ENCODE measurements at places on chromosomes 4 and X.

DNA sequence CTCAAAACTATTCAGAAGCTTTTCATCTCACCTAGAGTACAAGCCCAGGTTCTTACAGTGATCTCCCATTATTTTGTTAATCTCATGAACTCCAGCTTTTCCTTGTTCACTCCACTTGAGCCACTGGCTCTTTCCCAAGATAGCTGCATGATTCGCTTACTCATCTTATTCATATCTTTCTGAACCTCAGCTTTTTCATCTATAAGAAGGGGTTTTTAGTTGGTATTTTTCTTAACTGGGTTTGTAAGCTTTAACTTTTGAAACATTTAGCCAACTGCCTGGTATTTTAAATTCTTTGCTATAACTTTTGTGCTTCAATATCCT, 24.0 kb downstream of the GIMD1 start:
- peak; percentile 30 for DNase-seq

DNA sequence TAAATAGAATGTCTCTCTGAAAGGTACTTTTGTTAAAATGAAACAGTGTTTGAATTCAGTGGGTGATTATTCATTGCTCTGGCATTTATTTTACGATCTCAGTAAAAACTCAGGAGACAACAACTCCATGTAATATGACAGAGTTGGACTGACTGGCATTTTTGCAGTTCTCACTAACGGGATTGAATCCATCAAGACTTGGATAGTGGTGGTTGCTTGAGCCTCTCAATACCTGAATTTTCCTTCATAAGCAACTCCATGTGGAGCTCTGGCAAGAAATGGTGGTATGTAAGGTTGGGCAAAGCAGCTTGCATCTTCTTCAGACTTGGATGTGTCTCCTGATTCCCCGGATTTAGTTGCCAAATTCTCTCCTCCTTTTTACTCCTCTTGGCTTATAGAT, 72.7 kb downstream of the FRMPD4 start:
- peak; percentile 32 for DNase-seq

DNA sequence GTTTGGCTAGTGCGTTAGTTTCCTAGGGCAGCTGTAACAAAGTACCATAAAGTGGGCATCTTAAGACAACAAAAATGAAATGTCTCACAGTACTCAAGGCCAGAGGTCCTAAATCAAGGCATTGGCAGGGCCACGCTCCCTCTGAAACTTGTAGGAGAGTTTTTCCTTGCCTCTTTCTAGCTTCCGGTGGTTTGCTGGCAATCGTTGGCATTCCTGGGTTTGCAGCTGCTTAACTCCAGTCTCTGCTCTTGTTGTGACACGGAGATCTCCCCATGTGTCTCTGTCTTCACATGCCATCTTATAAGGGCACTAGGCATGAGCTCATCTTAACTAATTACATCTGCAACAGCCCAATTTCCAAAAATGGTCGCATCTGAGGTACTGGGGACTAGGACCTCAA, 362.0 kb upstream of the BOD1L1 start:
- peak; percentile 56 for DNase-seq

- no peak for DNase-seq
These were observed 85.9 kb downstream of the UNC5C start for GRCh38 chr4:95462921-95463320.

- DNase-seq: peak; percentile 82
These were observed 110.6 kb downstream of the PHKA2 start for GRCh38 chrX:18873189-18873791.

DNA sequence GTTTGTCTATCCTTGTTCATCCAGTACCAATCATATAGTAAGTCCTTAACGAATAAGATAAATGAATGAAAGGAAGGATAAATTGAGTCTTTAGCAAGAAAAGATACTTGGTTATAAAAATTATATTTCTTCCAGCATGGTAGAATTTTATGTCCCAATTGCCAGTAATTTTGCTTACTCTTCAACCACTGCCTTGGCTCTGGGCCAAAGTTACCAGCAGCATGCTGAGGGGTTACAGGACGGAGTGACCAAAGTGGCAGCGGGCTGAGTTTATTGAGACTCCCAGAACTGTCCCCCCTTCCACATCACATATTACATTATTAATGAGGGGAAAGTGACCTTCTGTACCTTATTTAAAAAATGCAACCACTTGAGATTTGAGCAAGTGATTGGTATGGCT, 121.7 kb downstream of the RASGEF1B start:
- DNase-seq: no peak

DNA sequence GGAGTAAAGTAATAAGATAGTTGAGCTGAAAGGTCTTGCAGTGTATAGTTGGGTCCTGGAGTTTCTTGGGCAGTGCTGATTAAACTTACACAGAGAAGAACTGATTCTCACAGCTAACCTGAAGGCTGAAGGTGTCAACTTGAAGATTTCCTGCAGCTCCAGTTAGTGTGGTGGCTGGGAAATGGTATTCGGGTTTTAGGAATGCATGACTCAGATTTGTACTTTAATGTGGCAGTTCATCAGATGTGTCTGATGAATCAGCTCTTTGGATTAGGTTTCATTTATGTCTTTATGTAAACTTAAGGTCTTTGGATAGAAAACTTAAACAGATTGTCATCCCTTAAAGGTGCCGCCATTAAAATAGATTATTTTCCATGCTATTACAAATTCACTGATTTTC, 200.0 kb downstream of the IL1RAPL1 start:
- peak; percentile 81 for DNase-seq

- DNase-seq: no peak
These were observed 62.1 kb downstream of the TBC1D14 start for GRCh38 chr4:6971536-6972374.

DNA sequence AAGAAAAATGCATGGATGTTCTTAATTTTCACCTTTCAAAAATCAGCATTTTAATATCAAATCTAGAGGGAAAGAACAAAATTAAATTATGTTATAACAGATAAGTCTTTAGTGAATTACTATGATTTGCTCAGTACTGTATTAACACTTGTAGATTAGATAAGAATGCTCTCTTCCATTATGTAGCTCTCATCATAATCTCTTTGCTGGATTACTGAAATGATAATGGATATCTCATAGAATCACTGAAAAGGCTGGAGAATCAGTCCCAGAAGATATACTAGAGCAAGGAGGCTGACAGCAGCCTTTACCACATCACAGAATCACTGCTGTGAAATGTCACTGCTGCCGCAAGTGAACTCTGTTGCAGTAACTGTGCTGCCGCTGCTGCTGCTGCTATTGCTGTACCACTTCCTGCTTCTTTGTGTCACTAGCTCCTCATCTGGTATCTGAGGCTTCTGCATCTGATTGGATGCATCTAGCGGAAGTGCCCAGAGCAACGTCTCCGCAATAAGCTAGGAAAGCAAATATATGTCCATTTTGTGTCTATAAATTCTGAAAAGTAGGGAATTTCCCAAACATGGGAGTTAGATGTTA, 738.2 kb downstream of the ADGRL3 start:
- peak; percentile 7 for DNase-seq

DNA sequence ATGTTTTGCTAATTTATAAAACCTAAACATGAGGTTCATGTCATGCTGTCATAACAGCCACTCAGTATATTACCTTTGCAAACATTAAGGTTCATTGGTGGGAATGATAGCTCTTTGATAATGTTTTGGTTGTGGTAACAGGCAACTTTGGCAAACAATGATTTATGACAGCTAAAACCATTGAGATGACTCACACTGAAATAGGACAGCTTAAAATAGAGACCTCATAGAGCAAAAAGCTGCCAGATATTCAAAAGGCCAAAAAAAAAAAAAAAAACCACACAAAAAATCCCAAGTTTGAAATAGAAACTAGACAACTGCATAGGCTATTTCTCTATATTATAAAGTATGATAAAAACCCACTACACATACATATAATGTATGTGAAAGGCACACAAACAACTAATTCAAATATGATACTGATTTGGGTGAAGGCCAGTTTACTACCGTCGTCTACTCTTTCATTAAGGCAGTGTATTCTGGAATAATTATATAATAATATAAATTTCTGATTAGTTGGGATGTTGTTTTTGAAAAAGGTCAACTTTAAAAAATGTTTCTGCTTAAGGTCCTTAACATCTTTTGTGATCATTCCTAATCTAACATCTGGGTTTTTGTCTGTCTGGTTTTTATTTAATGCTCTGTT, 646.0 kb upstream of the PITX2 start:
- DNase-seq: peak; percentile 65

DNA sequence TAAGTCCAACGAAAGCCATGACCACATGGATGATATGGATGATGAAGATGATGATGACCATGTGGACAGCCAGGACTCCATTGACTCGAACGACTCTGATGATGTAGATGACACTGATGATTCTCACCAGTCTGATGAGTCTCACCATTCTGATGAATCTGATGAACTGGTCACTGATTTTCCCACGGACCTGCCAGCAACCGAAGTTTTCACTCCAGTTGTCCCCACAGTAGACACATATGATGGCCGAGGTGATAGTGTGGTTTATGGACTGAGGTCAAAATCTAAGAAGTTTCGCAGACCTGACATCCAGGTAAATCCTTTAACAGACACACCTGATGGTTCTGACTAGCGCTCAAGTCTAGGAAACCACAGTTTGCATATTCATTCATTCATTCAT, 6.0 kb downstream of the SPP1 start:
- DNase-seq: no peak

- no peak for DNase-seq
These were observed 123.4 kb downstream of the HMX1 start for GRCh38 chr4:8748236-8748575.

- no peak for DNase-seq
These were observed 743.6 kb upstream of the POU3F4 start for GRCh38 chrX:82764521-82764920.

DNA sequence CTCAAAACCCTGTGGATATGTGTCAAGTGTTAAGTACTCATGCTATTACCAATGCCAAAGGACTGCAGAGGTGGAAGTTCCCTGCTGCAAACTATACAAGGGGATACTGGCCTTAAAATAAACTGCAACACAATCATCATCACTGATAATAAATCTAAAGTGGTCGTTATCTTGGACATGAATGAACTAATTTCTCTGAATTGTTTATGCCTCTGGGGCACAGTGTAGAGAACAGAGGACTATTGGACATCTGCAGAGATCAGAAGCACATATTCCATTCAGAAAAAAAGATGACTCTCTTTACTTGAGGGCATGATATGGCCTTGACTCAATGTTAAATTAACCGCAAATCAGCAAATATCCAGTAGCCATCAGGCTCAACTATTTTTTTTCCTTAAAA, 542.6 kb upstream of the IGFBP7 start:
- DNase-seq: no peak

DNA sequence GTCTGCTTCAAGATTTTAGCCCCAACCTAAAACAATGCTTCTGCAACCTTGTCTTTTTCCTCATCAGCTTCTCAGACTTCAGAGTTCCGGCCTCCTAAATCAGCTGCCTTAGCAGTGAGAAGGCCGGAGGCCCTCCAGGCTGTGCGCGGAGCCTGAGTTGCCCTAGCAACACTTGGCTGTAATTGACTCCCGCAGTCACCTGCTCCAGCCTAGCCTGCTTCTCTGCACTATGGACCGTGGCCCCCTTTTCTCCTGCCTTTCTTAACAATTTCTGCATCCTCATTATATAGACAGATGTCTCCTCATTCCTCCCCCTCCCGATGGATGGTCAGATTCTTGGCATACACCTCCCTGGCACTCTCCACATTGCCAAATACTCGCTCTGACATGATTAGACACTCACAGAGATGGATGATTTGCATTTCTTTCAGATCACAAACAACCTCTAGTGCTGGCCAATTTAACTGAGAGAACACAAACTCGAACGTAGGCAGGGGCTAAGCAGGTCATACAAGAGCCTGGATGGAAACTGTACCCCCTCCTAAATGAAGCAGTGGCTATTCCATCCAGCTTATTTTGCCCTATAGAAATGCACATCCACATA, 9.5 kb upstream of the HUWE1 start:
- no peak for DNase-seq

DNA sequence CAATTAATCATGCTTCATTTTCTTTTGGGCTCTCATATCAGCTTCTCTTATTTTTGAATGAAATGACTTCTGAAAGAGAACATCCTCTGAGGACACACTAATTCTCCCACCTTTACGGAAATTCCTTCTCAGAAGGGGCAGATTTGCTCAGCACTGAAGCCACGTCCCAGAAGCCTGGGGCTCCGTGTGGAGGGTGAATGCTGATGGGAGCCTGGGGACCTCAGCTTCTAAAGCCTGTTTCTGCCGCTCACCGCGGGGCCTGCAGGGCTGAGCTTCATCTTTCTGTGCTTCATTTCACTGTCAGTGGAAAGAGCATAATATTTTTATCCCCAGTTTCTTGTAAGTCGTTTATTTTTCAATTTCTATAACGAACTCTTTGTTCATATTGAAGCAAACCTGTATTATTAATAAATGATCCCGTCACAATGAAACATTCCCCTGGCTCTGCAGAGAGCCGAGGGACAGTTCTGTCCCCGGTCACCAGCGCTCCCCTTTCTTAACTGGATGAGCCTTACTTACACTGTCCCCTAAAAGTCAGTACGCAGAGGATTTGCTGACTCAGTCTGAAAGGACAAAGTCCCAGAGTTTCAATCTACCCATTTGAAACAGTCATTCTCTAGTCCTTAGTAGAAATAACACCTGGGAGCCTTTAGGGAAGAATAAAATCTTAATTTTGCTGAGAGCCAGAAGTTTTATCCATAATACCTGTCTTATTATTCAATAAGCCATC, 364.6 kb upstream of the FAT1 start:
- no peak for DNase-seq

- no peak for DNase-seq
These were observed 443.2 kb upstream of the FGF16 start for GRCh38 chrX:77003956-77004355.

GRCh38 chr4:7068279-7068842, 497 bp upstream of the GRPEL1 start:
- no peak for DNase-seq

- DNase-seq: no peak
These were observed 279.5 kb upstream of the TAPT1 start for GRCh38 chr4:16505726-16506125.

DNA sequence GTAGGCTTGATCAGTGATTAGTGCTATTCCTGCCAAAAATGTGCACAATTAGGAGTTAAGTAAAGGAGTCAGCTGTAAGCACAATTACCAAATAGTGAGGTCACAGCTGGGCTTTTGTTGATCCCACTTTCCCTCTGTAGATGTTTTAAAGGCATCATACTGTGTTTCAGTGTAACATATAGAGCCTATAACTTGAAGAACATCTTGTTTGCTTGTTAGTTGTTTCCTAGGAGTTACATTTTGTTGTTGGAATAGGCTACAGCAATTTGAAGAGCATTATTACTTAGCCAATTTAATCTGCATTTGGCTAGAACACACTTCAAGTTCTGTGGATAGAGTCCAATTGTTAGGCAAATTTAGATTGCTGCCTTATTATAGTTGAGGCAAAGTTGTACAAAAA, 210.7 kb upstream of the MAD2L1 start:
- DNase-seq: no peak

DNA sequence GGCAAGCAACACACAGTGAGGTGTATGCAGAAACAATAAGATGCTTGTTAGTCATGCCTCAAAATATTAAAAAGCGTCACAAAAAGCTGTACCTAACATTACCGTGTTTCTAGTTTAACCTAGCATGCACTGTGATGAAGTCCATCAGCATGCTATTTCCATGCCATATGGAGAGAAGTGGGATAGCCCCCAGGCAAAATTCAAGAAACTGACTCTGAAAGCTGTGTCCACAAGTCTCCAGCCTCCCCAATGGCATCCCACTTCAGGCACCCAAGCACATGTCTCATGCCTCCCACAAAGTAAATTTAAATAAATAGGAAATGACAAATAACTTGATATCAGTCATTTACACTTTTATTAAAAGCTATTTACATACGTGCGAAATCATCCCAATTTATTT, 10.8 kb downstream of the GABRA2 start:
- no peak for DNase-seq

- DNase-seq: no peak
These were observed 2.5 kb downstream of the BDH2 start for GRCh38 chr4:103097112-103097511.

- no peak for DNase-seq
These were observed at the start of gene NDNF for GRCh38 chr4:121072224-121073003. TSS of gene NDNF (minus strand) at chr4:121072535. CDS start at chr4:121045837, 26,698 bp downstream.

Data from HT1080 (cell line).